ENCODE measurements at places on chromosomes 3 and 15. TPM values are rescaled to one million over a fixed set of nuclear protein-coding genes. Genes with fewer than 3 reads are reported as not detected.

The RBSN gene
- total RNA-seq: 51.6 TPM

The NTRK3 gene
- 62.7 TPM for total RNA-seq

The BOC gene
- 37.7 TPM for total RNA-seq

The CPA3 gene
- 4.5 TPM for total RNA-seq

The PLSCR5 gene
- 0.88 TPM for total RNA-seq

The PROS1 gene
- 50.2 TPM for total RNA-seq

The ITIH3 gene
- total RNA-seq: 2.0 TPM

- no peak for DNase-seq
Observed at GRCh38 chr15:99148851-99149276, 44.0 kb downstream of the SYNM start.

DNA sequence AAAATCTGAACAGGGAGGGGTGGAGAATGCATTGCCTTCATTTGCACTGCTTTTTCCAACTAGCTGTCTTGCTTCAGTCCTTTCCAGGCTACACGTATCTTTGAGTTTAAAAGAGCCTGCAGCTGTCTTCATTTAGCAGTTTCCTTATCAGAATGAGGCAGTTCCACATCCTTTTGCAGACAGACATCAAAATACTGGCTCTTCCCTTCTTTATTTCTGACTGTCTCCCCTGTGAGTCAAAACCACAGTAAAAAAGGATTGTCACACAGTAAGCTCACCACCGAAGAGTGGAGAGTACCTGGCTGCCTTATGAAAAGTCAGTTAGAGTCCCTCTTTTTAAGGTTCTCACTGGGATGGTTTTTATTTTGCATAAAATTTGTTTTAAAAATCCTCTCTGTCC, 205.5 kb upstream of the CD96 start:
- no peak for DNase-seq

DNA sequence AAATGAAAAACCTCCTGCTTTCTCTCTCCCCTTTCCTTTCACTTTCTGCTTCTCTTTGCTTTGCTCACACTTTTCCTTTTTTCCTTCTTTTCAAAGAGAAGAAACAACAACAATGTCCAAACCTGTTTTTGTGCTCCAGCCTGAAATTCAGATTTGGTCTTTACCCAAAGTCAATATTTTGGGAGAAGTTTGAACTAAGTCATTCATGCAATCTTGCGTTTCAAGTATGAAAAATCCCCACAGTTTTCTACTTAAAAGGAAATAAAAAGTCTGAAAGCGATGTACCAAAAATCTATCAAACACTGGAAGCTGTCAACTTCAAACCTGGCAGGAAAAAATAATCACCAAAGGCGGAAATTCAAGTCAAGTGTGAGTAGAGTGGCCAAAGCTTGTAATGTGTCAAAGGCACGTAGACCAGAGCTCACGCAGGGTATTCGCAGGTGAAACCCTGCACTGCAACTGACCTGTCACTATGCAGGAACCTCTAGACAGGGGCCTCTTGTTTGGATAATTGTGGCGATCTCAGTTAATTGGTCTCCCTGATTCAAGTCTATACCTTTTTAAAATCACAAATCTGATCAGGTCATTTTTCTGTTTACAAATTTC, 118.8 kb upstream of the GALNT15 start:
- no peak for DNase-seq

DNA sequence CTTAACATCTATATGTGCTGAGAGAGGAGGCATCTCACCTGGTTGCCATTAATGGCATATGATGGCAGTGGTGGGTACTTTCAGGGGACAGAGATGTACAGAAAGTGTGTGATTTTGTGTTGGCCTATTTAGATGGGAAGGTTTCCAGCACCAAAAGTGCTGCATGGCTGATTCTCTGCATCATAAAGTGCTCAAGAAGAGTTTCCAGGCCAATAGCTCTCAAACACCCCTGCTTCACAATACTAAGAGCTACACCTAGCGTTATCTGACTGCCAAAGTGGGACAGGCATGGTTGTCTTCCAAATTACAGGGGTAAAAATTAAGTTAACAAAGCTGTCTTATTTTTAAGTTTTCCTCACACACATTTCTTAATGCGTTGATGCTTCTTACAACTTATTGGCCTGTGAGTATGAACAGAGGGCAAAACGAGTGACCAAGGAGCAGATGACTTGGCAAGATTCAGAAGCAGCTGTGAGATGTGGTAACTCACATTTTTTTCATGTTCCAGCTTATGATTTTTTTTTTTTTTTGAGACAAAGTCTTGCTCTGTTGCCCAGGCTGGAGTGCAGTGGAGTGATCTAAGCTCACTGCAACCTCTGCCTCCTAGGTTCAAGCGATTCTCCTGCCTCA, 41.4 kb upstream of the VEPH1 start:
- DNase-seq: no peak

- no peak for DNase-seq
Observed at GRCh38 chr15:71362987-71363968, 248.0 kb downstream of the THSD4 start.

DNA sequence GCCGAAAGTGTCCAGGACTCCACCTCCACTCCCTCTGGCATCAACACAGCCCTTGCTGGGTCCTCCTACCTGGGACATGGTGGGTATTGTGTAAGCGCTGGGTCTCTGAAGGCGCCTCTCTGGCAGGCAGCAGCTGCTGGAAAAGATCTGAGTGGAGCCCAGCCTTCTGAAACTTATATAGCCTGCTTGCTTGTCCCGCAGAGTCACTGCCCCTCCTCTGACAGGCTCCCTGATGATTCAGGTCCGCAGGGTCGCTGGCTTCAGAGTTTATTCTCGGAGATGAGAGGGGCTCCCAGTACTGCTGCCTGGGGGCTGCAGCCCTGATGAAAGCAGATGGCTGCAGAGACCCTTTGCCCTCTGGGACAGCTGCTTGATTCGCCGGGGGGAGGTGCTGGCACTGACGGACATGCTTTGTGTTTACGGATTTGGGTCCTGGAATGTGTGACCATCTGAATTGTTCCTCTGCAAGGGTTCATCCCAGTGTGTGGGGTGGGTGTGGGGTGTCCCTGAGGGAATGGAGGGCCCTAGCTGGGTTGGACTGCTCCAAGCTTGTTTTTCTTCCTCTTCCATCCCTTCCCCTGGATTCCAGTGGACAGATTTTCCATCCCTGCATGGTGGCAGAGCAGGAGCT, at the start of gene MUSTN1:
TSS of gene MUSTN1 (minus strand) at position 149 of the 631 bp plus-strand sequence. CDS start at position 78, 71 bp downstream.
- no peak for DNase-seq

- no peak for DNase-seq
Observed at GRCh38 chr3:113625834-113626233, 70.6 kb downstream of the USF3 start.

- DNase-seq: no peak
Observed at GRCh38 chr3:58323529-58324390, 8.9 kb upstream of the PXK start.

DNA sequence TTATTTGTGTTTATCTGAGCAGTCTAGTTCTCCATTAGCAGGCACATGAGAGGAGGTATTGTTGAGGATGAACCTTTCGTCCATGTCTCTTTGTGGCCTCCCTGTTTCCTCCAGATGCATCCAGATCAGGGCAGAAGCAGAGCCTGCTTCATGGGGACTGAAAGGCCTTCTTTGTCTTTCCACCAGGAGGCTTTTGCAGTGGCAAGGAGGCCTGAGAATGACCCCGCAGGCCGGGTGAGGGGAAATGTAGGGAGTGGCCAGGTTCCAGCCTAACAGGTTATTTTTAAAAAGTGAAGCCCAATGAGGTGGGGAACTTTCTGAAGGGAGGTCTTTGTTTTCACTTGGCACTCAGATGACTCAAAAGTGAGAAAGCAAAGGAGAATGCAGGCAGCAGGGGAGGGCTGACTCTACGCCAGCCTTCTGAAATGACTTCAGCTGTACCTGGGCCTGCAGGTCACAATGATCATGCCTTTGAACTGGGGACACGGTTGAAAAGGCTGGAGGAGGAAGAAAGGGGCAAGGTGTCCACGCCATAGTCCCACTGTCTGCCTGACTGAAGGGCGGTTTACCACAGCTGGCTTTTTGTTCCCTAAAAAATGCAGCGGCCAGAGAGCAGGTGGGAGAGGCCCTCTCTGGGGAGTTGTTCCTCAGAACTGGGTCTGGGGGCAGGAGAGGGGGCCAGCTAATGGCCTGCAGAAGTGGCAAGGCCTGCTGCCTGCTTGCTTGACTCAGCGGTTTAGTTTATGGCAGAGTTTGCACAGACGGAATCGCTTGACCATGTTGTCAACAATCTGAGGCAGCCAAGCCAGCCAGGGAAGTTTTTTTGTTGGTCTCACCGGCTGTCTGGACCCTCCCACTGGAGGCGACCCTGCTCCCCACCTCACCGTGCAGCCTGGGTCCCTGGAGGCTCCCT, 28.7 kb downstream of the CMTM7 start:
- DNase-seq: no peak

DNA sequence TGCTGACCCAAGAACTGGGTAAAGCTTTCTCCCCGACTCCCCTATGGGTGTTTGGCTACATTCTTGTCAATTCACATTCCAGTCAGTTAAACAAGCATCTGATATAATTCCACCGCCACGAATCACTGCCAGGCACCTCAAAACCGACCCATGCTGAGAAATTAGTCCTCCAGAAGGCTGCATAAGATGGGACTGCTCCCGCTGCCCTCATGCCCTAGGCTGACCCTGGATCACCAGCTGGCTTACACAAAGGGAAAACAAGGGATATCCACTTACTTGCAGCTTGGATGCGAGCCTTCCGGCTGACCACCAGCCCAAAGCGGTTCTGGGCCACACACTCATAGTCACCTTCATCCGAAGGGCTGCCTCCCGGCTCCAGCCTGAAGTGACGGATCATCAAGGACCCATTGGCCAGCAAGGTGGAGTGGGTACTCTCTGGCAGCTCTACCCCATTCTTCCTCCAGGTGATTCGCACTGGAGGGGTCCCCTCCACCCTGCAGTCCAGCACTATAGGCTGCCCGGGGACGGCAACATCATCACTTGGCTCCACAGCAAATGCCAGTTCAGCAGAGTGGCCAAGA, 2.9 kb downstream of the IGDCC3 start:
- no peak for DNase-seq

DNA sequence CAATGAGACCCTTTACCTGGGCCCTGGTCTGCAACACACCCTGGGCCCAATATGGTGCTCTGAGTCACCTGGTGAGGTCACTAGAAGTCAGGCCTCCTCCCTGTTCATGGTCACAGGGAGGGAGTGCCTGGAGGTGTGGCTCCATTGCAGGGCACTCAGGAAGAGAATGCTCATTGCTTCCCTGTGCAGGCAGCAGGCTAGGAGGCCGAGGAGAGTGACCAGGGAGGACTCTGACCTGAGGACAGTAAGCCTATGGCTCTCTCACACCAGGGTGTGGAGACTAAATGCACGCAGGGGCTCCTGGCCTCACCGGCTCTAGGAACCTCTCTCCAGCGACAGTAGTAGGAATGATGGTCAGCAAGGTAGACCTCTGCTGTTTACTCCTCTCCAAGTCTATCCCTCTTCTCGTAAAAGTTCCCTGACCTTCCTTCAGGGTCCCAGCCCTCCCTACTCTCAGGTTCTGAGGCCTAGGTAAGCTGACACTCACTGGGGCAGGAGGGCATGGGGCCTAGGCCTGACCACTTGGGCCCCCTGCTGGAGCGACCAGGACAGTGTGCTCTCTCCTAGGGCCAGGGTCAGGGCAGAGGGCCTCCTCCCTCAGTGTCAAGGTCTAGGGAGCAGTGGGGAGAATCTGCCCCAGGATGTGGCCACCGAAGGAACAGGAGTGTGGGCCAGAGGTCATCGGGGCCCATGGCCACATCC, 9.6 kb upstream of the SLCO2A1 start:
- DNase-seq: no peak

DNA sequence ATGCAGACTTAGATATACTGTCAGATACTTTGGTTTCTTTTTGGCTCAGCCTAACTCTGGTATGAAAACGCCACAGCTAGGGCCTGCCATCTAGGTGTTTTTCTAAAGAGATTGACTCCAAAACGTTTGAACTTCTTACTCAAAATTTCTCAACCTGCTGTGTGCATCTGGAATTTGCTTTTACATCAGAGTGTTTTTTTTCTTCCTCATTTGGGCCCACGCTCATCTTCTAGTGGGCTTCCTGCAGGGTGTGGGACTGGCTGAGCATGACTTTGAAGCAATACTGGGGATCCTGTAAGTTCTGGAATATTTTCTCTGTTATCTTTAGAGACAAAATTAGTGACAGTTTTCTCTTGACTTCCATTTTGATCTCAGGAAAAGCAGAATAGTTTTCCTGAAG, 117.8 kb downstream of the NR1D2 start:
- no peak for DNase-seq

DNA sequence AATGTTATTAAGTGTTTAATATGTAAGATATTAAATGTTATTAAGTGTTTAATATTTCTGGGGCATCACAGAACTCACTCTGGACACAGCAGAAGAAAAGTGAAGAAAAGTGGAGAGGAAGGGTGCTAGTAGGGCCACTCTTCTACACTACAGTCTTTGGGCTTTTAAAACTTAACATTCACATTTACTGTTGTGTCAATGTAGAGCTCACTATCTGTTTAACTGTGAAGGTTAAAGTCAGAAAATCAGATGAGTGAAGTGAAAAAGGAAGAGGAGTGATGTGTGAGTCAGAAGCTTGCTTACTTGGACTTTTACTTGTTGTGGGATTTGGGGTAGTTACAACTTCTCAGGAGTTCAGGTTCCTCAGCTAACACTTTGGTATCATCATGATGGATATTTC, 145.3 kb upstream of the DNAJC19 start:
- no peak for DNase-seq

DNA sequence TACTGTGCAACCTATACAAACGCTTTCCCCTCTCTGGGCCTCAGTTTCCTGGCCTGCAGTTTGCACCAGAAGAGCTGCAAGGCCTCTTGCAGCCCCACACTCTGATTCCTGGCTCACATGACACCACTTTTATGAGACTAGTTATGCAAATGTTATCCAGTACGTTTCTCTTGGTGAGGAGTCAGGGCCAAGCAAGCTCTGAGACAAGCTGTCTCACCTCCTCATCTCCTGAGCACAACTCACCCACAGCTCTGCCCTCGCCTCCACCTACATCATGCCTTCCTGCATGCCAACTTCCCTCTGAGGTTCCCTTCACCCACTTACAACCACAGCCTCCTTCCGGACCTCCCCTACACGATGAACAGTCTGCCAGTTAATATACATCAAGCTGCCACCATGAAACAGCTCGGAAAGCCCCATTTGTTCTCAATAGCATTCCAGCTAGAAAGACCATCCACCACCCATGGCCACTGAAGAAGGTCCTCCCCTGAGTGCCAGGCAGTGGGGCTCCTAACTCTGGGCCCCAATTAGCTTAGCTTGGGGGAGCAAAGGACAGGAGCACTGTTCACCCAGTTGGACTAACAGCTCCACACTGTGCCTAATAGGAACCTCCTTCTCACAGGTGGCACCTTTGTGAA, 25.0 kb downstream of the CRYGS start:
- no peak for DNase-seq

- DNase-seq: no peak
Observed at GRCh38 chr3:30448450-30449289, 157.7 kb upstream of the TGFBR2 start.

DNA sequence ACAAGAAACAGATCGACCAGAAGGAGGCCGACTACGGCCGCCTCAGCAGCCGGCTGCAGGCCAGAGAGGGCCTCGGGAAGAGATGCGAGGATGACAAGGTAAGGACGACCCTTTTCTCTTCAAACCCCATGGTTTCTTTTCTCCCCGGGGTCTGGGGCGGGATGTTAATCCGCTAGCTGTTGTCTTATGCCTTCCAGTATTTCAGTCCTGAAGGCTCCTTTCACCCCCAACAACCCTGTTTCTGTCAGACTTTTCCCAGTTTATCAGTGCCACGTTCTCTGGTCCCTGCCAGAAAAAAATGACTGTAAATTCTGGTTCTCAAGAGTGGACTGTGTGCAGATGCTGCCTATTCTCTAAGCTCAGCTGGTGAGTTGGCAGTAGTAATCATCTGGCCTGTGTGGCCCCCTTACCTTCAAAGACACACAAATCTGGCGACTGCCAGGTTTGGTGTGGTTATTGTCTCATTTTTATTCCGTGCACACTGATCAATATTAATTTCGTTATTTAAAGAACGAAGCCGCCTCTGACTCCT, 806 bp downstream of the GOLM2 start:
- DNase-seq: no peak

Measured in spinal cord (tissue), 10 donors.